Stimulated activated CD4-positive, alpha-beta T cell treated with anti-CD3 and anti-CD28 coated beads, Interleukin-1b, Interleukin-23, amount 100 ng/mL, for 4 hours (primary cell): ENCODE measurements at places on chromosomes 6 and 20.

- no peak for DNase-seq
These were observed 37.5 kb downstream of the FAM217A start for GRCh38 chr6:4041480-4041879.

- DNase-seq, result peak; percentile 37
These were observed 3.0 kb upstream of the ABCF1 start for GRCh38 chr6:30568245-30568644.

DNA sequence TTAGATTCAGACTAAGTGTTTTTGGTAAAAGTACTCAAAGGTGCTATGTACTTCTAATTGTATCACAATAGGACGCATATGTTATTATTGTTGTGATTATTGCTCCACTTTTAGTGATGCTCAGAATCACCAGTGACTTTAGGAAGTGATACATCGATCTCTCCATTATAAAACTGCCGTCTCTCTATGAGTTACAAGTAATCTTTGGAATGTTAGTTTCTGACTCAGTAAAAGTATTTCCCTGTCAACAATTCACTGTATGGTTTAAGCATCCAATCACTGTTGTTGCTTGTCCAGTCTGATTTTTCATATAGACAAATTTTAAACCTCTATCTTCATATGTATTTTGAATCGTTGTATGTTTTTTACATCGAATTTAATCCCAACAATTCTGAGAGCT lies 9.4 kb downstream of the DCBLD1 start:
- DNase-seq, result no peak

DNA sequence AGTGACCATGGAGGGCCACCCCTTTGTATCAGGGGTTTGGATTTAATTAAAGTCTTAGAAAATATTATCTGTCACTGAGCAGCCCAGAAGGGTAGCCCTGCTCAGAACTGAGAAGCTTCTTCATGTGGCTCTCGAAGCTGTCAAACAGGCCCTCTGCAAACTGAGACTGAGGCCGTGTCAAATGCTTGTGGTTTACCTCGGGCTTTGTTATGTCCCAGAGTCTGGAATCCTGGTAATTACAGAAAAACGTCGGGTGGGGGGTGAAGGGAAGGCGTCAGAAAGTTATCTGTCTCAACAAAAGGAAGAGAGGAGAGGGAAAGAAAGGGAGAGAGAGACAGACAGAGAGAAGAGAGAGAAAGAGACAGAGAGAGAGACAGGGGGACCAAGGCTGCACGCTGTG lies 200.8 kb downstream of the BMP7 start:
- DNase-seq, result no peak

GRCh38 chr20:17971300-17972013 lies 2.6 kb downstream of the MGME1 start:
- no peak for DNase-seq

- no peak for DNase-seq
These were observed 5.8 kb upstream of the KIF3B start for GRCh38 chr20:32271620-32272019.

DNA sequence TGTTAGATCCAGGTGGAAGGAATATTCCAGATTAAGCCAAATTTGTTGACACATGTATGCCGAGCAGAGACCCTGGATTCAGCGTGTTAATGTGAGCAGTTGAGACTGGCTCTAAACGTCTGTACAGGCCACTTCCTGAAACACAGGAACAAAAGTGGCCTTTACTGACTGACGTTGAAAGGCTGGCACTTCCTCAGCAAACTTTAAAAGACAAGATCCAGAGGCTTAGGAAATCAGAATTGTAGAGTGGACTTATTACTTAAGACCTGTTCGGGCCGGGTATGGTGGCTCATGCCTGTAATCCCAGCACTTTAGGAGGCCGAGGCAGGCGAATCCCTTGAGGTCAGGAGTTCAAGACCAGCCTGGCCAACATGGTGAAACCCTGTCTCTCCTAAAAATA lies 125.7 kb upstream of the ARID1B start:
- no peak for DNase-seq

DNA sequence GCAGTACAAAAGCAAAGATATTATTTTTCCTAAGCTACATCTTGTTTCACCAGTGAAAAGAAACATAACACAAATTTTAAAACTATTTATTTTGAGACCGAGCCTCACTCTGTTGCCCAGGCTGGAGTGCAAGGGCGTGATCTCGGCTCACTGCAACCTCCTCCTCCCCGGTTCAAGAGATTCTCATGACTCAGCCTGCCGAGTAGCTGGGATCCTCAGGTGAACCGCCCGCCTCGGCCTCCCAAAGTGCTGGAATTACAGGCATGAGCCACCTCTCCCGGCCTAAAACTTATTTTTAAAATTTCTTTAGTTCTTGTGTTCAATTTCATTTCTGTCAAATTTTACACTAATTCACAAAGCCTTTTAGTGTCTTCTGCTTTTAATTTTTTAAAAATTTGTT lies 5.9 kb downstream of the SRSF12 start:
- no peak for DNase-seq

GRCh38 chr6:69379518-69379917 lies 417.3 kb downstream of the LMBRD1 start:
- DNase-seq, result no peak

GRCh38 chr20:44700306-44700705 lies 14.9 kb upstream of the CCN5 start:
- no peak for DNase-seq

DNA sequence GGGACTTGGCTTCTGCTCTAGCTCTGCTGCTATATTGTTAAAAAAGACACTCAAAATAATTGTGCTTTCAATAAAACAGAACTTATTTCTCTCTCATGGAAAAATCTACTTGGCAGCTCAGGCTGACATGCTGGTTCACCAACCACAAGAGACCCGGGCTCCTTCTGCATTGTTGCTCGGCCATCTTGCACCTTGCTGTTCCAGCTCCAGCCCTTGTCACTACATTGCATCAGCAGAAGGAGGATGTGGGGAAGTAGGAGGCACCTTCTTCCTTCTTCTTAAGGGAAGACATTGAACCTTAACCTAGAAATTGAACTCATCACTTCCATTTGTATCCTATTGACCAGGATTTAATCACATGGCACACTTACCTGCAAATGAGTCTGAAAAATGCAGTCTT lies 6.6 kb upstream of the C20orf202 start:
- DNase-seq, result no peak

- DNase-seq, result peak; percentile 8
These were observed 45.8 kb downstream of the QKI start for GRCh38 chr6:163460307-163460782.

DNA sequence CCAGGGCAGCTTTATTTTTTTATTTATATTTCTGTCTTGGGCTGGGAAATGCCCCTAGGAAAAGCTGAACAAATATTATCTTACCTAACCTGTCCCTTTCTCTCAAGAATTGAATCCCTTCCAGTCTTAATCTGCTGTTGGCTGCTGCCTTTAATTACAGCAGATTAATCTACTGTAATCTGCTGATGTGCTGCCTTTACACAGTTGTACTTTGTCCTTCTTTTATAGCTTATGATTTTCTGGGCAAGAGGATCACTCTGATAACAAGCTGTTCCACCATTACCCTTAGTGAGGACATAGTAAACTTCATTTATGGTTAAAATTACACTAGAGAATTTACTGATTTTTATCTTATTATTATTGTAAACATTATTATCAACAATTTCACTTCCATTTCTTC lies 234.5 kb upstream of the MAN1A1 start:
- DNase-seq, result no peak

DNA sequence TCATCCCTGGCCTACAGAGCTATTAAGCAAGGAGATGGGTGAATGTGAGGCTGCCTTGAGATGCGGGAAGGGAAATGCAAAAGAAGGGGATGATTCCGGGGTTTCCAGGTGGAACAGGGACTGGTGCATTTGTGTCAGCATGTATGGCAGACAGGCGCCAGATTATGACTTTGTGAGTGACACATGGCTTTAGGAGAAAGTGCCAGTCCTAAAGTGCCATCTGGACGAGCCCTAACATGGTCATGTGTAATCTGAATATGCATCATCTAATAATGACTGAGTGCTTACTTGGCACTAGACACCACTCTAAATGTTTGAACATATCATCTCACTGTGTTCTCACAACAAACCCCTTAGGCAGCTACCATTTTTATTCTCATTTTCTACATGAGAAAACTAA lies 195.0 kb upstream of the TSHZ2 start:
- no peak for DNase-seq

GRCh38 chr6:128240024-128240428 lies 280.4 kb downstream of the PTPRK start:
- no peak for DNase-seq

GRCh38 chr6:85594197-85594930 lies 706 bp upstream of the SNX14 start:
- peak; percentile 2 for DNase-seq

DNA sequence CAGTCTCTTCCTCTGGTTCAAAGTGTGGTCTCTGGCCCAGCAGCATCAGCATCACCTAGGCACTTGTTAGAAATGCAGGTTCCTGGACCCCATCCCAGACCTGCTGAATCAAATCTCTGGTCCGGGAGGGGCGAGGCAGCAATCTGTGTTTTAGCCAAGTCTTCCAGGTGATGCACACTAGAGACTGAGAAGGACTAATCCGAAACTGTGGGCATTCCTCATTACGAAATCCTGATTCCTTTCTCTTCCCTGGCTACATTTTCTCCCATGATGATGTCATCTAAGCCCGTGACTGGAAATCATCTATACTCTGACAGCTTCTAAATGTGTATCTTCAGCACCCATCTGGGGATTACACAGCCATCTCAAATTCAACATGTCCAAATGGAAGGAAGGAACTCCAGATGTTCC lies 39.7 kb upstream of the PRND start:
- DNase-seq, result no peak

GRCh38 chr6:14109411-14109826 lies 8.2 kb upstream of the CD83 start:
- DNase-seq, result no peak
